ENCODE measurements at places on chromosomes 4 and X.

GRCh38 chr4:176840166-176840565 lies 47.4 kb upstream of the VEGFC start:
- no peak for DNase-seq

- no peak for DNase-seq
Observed at GRCh38 chrX:19684311-19684710, 169.0 kb upstream of the MAP3K15 start.

DNA sequence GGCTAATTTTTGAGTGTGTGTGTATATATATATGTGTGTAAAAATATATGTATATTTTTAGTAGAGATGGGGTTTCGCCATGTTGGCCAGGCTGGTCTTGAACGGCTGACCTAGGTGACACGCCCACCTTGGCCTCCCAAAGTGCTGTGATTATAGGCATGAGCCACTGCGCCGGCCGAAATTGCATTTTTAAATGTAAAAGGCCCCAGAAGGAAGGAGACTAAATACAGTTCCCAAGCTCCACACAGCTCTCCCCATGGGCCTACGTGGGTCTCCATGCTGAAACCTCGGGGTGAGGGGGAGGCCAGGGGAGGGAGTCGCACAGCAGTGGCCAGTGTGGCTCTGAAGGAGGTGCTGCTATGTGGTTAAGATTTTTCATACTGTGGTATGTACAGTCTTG lies 12.8 kb upstream of the CDKN2AIP start:
- DNase-seq = no peak

DNA sequence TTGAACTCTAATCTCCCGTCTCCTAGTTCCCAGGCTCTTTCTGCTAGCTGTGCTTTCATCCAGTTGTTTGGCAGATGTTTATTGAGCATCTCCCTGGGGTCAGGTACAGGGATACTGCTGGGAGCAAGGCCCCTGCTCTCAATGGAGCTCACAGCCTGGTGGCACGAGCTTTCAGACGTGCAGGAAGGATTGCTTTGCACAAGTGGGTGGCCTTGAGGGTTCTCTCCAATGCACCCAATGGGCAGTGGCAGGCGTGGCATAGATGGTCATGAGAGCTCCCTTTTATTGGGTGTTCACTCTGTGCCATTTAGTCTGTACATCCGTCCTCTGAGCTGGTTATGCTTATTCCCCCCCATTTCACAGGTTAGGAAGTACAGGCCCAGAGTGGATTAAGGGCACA lies 235.2 kb downstream of the EVC2 start:
- DNase-seq = no peak

DNA sequence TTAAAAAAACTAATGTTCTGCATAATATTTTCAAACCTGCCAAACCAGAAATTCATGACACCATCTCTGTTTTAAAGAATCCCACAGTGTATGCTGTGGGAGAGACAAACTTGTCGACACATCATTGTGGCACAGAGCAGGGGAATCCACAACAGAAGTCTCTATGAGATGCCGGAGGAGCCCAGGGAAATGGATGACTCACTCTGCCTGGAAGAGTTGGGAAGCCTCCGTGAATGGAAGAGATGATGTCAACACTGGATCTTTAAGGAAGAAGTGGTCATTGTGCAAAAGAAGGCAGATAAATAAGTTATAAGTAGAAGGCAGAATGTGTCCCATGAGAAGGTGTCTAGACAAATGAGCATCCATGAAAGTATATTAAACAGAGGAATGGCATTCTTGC lies 595.1 kb downstream of the RAB28 start:
- no peak for DNase-seq

DNA sequence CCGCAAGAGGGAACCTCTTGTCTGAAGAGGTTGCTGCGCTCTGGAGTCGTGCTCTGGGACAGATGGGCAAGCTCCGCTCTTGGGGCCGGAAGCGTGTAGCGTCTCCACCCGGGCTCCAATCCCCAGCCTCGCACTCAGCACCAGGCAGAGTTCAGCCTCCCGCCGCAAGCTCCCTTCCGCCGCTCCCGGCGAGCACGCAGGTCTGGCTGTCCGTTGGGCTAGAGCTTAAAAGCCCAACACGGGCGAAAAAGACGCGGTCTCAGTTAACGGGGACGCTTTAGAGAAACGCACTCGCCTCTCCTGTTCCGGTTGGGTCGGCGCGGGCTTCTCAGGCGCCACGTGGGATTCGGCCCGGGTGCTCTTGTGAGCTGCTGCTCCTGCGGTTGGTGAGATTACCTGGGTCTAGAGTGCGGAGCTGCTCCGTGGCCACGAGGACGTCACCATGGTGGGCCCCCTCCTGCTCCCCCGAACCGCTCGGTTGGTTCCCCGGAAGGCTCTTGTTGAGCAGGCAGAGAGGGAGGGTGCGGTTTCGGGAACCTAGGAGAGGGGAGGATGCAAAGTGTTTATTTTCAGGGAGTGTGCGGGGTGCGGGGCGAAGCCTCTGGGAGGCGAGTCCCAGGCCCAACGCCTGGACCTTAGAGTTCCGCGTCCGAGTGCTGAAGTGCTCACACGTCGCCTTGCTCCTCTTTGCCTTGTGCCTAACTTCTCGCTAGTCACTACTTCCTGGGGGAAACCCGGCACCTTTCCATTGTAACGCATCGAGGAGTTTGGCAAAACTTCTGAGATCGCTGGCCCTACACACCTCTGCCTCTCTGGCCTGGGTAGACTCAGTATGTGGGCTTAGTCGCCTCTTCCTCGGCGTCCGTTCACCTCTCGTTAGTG lies at the start of gene TMA16:
Gene TMA16, plus strand, starts transcription at position 331 of the 882 bp plus-strand sequence. Its CDS starts 112 bp downstream, at position 443.
- DNase-seq = peak; percentile 57

DNA sequence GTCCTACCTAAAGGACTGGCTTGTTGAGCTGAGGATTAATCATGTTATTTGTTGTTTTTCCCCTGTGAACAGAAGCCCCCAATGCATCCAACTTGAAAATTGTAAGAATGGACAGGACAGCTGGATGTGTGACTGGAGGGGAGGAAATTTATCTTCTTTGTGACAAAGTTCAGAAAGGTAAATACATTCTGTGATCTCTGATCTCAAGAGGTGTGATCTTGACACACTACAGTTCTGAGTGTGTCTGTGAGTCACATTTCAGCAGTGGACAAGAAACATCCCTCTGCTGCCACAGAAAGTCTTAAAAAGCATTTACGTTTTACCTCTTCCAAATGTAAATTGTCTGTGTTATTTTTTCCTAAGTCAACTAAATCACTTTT lies 79.3 kb downstream of the NFKB1 start:
- DNase-seq = no peak

- DNase-seq = no peak
Observed at GRCh38 chrX:9535101-9535500, 70.2 kb downstream of the TBL1X start.

DNA sequence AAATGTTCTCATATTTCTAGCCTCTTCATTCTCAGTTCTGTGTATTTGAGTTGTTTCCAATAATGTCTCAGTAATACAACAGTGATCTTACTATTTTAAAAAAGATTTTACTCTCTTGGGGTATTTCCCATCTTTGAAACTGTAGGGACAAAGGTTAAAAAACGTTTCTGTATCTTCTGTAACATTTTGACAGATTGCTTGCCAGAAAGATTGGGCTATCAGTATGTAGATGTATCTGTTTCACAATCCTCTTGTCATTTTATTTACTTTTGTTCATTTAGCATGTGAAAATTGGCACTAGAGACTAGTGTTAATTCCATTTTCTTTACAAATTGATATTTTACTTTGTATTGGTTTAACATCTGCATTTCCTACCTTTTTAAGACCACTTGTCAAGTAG lies 6.2 kb upstream of the CXCL9 start:
- DNase-seq = no peak

GRCh38 chr4:85952972-85953650 lies 406.7 kb downstream of the MAPK10 start:
- DNase-seq = no peak

DNA sequence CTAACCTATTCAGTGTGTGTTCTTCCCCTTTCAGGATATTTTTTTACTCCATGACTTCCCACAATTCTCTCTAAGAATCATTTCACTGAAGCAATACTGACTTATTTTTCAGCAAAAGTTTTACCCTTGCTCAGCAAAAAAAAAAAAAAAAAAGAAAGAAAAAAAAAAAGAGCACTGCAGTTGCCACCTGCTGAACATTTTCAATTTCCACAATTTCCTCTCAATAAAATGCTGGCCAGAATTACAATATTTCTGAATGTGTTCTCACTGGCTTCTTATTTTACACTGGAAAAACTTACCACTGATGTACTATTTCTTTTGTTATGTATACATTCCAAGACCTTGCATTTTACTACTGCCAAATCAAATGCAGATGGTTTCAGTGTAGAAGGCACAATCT lies 210.4 kb downstream of the PAPSS1 start:
- no peak for DNase-seq

DNA sequence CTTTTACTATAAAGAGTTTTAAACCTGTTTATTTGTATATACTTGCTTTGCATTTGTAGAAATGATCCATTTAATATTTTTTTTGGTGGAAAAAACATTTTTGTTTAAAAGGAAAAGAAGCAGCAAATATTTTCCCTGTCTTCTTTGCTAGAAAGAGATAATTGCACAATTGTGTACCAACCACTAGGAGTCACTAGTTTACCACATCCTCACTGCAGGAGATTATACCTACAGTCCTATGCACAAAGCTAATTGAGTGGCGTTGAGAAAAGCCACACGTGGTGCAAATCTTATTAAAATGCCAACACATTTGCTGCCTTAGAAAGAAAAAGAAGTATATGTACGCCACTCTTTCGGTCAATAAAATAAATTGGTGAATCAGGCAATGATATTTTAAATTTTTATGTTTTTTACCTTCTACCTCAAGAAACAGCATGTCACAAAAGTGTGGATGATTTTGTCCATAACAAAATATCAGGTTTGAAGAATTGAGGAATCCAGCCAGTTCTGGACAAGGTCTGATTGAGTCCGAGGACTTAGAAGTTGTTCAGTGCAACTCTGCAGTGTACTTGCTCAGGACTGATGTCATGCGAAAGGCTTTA lies 102.9 kb downstream of the GRXCR1 start:
- DNase-seq = no peak

- DNase-seq = no peak
Observed at GRCh38 chr4:13528821-13529127, 15.5 kb downstream of the NKX3-2 start.

- no peak for DNase-seq
Observed at GRCh38 chr4:40931238-40931637, 181.5 kb downstream of the NSUN7 start.

DNA sequence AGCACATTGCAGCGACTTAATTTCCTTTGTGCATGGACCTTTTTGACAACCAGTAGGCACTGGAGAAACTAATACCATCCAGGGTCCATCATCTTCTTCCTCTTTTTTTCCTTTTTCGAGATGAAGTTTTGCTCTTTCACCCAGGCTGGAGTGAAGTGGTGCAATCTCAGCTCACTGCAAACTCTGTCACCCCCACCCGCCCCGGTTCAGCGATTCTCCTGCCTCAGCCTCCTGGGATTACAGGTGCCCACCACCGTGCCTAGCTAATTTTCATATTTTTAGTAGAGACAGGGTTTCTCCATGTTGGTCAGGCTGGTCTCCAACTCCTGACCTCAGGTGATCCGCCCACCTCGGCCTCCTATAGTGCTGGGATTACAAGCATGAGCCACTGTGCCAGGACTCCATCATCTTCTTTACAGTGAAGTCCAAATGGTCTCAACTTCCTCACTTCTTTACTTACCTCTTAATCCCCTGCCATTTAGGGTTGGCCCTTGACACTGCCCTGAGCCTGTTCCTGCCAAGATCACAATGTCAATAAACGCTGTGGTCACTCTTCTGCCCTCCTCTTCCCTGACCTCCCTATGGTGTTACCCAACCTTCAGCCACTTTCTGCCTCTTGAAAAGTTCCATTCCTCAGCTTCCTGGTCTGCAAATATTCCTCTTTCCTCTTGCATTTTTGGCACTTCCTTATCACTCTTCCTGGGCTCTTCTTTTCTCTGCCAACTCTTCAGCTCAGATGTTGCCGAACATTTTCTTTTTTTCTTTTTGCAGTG lies 119.8 kb upstream of the SLC34A2 start:
- no peak for DNase-seq

DNA sequence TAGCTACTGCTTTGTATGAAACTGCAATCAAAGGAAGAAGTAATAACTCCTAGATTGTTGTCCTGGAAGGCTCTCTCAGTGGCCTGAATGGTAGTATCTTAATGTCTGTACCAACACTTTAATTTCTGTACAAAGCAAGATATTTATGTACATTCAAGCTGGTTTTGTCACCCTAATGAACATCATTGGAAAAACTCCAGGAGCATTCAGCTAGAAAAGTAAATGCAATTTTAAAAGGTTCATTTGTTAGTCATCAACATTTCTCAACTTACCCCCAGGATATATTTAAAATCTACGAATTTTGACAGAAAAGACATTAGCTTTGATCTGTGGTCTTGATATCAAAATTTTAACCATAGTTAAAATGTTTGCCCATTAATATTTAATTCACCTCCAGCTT lies 80.0 kb upstream of the FGF13 start:
- DNase-seq = no peak

GRCh38 chr4:140756319-140757231 lies at the start of gene TBC1D9:
Gene TBC1D9 (minus strand): TSS chr4:140756385. CDS start chr4:140756045, 340 bp downstream.
- DNase-seq = no peak

DNA sequence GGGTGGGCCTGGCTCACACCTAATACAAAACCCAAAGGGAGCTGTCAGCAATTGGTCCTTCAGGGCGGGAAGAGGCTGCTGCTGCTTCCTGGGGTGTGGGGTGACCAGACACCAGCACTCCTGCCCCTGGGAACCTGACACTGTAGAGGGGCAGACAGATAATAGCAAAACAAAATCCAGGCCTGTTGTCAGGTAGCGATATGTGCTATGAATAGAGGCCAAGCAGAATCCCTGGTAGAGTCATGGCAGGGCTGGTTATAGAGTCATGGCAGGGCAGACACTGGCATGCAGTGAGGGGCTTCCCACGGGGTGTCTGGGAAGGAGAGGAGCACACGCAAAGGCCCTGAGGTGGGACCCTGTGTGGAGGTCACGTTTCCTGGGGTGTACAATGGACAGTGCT lies 79.6 kb upstream of the PSAPL1 start:
- no peak for DNase-seq

GRCh38 chr4:186946136-186946535 lies 222.5 kb upstream of the FAT1 start:
- no peak for DNase-seq

- DNase-seq = no peak
Observed at GRCh38 chrX:11304829-11305228, 11.6 kb downstream of the AMELX start.

DNA sequence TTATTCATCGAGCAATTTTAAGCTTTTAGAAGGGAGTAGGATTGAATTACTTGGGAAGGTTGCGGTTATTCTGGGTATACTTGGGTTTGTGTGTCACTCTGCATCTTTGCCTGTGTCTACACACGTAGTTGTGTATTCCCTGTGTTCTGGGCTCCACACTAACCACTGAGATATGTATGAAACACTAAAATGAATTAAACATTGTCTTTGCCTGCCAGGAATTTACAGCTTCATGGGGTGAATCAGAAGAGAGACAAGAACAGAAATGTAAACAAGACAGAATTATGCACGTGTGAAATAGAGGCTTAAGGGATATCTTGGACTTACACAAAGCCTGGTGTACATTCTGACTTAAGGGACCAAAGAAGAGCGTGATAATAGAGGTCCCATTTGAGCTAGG lies 228.5 kb downstream of the AFF2 start:
- DNase-seq = no peak

GRCh38 chr4:108130955-108131354 lies 37.8 kb downstream of the LEF1 start:
- no peak for DNase-seq
